ENCODE measurements at places on chromosomes 2 and 18.

DNA sequence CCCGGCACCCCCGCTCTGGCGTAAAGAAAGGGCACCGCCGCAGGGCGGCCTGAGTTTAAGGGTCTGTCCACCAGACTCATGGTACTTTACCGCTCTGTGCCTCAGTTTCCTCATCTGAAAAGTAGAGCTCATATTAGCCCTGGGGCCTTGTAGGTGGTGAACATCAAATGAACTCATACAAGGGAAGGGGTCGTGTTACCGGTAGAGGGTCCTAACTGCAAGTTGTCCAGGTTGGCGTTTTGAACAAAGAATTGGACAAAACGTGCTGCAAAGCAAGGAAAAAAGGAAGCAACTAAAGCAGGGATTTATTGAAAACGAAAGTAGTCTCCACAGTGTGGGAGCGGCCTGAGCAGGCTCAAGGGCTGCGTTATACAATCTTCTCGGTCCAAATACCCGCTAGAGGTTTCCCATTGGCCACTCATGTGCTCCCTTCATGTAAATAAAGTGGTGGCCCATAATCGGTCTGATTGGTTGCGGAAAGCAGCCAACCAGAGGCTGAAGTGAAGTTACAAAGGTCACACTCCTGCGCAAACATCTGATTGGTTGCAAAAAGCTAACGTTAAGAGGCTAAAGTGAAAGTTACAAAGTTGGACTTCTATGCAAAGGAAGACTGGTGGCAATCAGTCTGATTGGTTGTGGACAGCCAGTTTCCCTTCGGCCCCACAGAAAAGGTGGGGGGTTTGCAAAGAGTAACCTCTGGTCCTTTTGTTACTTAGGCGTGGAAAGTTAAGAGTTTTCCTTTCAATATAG is 80.7 kb upstream of the LDLRAD4 start:
- no peak for DNase-seq

GRCh38 chr18:55073116-55073515 is 113.9 kb upstream of the CCDC68 start:
- DNase-seq, result no peak

DNA sequence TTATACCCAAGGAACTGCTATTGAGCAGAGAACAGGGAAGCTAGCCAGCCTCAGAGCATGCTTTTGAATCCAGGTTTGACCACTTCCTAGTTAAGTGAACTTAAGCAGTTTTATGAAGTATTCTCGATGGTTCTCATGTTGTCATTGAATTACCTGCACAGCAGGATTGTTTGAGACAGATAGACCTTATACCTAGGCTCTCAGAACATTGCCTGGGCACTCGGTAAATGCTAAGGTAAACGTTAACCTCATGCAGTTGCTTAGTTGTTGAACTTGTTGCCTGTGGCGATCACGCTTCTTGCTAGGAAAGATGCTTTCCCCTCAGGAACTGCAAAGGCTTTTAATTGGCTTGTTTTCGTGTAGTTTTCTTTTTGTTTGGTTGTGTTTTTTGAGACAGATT is 34.0 kb upstream of the CHMP1B start:
- no peak for DNase-seq

- no peak for DNase-seq
Measured at GRCh38 chr18:61882296-61883004, 10.4 kb downstream of the RNF152 start.

DNA sequence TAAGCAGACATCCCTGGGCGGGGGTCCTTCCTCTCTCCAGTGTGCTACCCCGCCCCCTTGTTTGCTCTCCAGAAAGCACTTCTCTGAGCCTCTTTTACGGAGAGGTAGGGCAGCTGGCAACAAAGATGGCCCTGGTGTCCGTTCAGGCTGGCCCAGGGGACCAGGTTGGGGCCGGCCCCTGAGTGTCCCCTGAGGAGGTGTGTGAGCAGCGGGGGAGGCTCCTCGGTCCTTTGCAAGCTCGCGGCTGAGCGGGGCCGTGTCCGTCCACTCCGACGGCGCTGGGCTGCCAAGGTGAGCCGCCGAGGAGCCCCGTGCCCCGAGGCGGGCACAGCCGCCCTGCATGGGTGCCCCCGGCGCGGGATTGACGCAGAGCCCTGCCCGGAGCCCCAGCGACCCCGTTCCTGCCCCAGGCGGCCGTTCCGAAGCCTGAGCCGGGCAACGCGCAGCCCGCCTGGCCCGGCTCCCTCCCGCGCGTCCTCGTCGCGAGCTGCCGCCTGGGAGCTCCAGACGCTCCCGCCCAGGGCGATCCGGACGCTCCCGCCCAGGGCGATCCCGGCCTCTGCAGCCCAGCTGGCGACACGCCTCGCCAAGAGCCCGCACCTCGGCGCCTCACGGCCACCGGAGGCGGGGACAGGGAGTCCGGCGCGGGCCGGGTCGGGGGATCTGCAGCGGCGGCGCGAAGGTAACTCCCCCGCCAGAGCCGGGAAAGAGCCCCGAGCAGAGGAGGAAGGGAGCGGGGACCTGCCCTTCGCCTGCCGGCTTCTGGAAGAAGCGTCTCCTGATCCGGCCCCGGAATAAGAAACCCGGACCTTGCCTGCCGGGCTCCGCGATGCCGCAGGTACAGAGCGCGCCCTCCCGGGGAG is at the start of gene PROKR1:
Gene PROKR1 (plus strand): TSS at position 569 of the 863 bp plus-strand sequence. CDS start 2,243 bp downstream, outside the sequence.
- DNase-seq, result no peak

DNA sequence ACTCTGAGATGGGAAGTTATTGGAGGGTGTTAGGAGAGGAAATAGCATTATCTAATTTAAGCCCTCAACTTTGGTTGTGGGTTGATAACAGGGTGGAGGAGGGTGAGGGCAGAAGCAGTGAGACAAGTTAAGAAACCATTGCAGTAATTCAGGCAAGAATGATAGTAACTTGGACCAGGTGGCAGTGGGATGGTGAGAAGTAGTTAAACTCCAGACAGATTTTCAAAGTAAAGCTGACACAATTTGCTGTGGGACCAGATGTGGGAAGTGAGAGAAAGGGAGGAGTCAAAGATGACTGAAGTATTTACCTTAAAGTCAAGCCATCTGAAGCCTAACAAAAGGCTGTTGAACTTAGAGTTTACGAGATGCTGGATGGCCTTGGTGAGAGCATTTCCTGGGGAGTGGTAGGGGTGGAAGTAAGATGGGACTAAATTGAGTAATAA is 163.2 kb upstream of the KLF7 start:
- no peak for DNase-seq

GRCh38 chr2:5694306-5694705 is 2.1 kb downstream of the SOX11 start:
- no peak for DNase-seq

GRCh38 chr18:76691800-76692199 is 130.6 kb upstream of the ZNF236 start:
- DNase-seq, result no peak

DNA sequence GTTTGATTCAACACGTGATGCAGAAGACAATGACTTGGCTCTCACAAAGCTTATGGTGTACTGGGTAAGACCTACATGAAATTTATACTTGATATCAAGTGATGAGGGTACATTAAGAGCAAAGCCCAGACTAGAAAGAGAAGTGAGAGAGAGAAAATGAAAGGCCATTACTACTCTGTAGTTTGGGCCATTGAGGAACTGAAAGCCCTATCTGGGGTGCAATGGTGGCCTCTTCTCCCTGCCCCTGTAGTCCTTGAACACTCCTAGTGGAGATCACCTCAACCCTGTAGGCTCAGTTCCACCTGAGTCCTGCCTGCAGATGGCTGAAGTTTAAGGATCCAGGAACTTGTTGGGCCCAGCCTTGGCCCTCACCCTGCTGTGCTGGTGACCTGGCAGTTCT is 569.8 kb upstream of the MEX3C start:
- DNase-seq, result no peak

DNA sequence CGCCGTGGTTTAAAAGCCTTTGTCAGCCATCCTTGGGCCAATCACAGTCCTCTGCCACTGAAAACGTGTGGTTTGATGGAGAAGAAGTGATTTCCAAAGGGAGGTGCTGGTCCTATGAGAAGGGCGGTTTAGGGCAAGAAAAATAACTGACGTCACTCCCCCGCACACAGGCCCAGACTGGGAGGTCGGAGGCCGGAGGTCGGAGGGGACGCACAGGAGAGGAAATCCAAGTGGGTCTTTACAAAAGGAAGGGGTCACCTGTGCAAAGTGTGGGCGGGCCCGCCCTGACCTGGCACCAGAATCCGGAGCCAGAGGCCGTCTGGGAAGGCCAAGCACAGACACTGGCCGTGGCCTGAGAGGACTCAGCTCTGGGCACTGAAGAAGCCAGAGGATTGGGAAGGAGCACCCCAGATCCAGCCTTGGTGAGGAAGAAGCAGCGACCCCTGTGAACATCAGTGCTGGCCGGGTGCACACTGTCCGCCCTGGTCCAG is 18.0 kb upstream of the KCNG2 start:
- no peak for DNase-seq

DNA sequence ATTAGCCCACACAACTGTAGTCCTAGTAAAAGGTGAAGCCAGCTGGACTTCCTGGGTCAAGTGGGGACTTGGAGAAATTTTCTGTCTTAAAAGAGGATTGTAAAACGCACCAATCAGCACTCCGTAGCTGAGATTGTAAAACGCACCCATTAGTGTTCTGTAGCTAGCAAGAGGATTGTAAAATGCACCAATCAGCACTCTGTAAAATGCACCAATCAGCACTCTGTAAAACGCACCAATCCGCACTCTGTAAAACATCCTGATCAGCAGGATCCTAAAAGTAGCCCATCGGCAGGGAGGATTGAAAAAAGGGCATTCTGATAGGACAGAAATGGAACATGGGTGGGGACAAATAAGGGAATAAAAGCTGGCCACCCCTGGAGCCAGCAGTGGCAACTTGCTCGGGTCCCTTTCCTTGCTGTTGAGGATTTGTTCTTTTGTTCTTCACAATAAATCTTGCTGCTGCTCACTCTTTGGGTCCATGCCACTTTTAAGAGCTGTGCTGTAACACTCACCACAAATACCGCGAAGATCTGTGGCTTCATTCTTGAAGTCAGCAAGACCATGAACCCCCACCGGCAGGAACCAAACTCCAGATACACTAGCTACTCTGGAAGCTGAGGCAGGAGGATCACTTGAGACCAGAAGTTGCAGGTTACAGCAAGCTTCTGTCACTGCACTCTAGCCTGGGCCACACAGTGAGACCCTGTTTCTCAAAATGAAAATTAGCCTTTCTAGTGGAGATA is 102.6 kb downstream of the HS6ST1 start:
- no peak for DNase-seq

GRCh38 chr2:168114619-168115018 is 132.8 kb downstream of the STK39 start:
- no peak for DNase-seq

DNA sequence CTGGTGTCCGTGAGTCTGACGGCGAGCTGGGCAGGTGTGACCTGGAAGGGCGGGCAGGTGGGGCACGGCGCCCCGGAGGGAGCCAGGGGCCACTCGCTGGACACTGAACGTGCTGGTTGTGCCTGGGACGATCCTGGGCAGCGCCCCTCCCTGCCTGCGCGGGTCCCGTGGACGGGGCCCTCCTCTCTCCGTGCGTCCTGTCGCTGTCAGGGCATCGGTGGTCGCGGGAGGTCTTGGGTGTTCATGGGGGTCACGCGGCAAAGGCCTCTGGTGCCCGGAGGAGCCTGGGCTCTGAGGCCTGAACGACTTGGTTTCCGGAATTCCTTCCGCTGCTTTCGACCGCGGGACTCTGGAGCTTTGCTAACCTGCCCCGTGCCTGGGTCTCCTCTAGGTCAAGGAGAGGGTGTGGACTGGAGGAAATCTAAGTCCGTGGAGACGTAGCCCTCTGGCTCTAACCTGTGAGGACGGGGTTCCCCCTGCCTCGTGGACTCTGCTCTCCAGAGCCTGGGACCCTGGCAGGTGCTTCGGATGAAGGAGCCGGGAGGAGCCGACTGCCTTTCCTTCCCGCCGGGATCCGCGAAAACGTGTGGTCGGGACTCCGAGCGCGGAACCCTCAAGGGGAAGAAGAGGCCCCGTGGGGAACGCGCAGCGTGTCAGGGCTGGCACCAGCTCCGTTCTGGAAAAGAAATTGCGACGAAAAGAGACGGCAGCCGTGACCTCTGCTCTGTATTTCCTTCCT is 14.7 kb downstream of the SOX11 start:
- DNase-seq, result no peak

DNA sequence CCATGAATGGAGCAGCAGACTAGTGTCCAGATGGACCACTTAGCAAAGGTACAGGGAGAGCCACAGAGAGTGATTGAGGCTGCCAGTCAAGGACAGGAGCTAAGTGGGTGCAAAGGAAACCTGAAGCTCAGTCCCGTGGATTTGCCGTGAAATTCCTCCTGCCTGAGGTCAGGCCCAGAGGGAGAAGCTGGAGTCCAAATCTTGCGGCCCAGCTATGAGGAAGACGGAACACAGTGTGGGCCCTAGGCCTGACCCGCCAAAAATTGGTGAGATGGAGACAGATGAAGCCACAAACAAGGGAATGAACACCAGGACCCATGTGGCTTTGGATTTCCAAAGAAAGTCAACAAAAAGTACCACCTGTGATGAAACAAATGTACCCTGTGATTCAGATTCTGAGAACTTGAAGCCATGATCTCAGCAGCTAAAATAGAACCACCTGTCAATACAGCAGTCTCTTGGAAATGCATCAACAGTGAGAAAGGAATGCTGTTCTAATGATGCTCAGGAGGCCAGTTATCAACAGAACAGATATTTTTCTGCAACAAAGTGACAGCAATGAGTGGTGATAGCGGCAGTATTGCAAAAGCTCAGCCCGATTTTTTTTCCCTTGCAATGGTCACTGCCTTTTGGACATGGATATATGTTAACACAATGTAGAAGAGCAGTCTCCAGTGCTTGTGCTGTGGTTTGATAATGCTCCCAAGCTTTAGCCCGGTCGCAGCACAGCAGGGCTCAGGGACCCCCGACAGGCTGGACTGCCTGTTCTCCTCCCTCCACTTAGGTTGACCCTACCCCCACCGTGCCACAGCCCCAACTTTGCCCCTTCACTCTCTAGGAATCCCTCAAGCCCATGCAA is 10.7 kb downstream of the COL6A3 start:
- no peak for DNase-seq

DNA sequence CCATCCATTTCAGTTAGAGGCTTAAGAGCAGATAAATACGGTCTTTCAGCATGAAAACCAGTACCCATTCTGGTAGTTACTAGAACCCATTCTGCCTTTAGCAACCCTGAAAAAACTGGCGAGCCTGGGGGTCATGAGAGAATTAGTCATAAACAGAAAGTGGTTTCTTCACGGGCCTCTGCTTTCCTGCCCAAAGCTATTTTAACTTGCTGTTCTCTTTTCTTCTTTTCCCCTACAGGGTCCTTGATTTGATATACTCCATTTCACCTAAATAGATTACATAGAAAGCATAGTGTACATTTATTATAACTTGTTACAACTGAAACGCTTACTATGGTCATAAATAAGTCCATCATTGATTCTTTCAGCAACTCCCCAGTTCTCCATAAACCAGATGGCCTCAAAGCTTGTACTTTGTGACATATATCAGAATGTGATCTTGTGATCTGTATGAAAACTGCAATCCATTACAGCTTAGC is 48.3 kb downstream of the WDFY1 start:
- no peak for DNase-seq

- no peak for DNase-seq
Measured at GRCh38 chr2:236888794-236889780, 196.6 kb upstream of the COPS8 start.

DNA sequence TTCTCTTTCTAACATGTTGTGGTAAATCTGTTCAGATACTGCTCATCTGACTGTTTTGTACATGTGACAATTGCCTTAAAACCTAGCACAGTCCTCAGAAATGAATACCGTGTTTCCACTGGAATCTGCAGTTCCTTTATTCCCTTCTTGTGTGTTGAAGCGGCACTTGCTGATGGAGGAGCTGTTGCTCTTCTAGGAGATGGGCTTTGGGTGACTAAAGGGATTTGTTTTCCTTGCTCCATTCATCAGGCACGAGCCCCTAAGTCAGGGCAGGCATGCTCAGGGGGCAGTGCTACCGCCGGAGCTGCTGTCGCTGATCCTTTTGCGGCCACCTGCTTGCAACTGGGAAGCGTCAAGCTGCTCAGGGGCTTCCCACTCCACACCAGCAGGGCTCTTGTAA is 32.5 kb upstream of the CEP68 start:
- no peak for DNase-seq

Data from NCI-H2081 treated with DMSO at 0.1 percent for 48 hours (cell line).